Anterior cingulate cortex (tissue), 58 donors: ENCODE measurements at places on chromosomes 3 and 15.

GRCh38 chr3:45950131-45950530, 6.9 kb downstream of the CXCR6 start:
- DNase-seq, result no peak

- DNase-seq, result no peak
Measured at GRCh38 chr3:191985691-191986090, 524.7 kb downstream of the PYDC2 start.

DNA sequence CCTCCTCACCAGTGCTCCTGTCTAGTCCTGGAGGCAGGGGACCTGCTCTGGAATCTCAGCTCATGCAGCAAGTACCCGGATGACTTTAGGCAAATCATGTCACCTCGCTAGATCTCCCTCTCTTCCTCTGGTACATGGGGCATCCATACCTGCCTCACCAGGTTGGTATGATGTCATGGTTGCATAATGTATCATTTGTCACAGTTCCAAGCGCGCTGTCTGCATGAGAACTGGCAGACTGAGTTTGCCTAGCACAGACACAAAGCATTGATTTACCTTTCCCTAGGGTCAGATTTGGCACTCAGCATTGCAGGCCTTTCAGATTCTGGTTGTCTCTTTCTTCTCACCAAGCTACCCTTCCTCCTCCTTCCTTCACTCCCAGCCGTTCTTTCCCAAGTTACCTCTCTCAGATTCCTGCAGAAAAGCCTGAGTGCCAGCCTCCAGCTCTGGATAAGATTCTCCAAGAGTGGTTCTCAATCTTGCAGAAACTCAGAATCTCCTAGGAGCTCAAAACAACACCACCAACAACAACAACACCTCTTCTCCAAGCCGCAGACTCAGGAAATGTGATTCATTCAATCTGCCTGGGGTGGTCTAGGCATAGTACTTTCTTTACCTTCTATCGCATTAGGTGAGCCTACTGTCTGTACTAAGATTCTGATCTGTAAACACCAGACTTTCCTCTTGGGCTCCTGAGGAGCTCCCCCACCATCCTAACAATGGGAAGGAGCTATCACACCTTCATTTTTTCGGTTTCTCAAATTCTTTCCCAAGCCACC, 29.5 kb downstream of the FAM43A start:
- no peak for DNase-seq

GRCh38 chr3:18562364-18563154, 137.4 kb upstream of the SATB1 start:
- DNase-seq, result no peak

DNA sequence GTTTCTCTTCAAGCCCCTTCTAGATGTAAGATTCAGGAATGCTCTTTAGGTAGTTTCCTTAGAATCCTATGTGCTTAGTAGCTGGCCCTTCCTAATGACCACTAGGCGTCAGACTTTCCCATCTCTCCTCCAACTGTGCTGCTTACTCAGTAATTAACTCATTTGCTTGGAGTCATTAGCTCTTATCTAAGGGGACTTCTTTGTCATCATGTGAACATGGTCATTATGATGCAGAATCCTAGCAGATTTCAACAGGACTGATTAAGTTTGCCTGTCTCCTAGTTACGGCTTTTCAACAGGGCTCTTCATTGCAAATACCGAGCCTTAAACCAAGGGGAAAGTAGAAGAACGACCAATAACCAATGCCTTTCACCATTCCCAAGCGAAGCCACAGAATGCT, 46.4 kb downstream of the GJD2 start:
- DNase-seq, result no peak

DNA sequence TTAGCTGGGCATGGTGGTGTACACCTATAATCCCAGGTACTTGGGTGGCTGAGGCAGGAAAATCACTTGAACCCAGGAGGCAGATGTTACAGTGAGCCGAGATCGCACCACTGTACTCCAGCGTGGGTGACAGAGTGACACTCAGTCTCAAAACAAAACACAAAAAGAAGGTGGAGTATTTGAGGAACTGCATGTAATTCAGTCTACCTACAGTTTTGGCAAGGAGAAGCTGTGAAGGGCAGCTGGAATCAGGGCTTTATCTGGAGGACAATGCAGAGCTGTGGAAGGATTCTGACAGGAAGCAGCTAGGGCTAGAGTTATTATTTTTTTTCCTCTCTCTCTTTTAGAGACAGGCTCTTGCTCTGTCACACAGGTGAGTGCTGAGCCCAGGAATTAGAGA, 6.8 kb downstream of the H1-8 start:
- DNase-seq, result no peak

DNA sequence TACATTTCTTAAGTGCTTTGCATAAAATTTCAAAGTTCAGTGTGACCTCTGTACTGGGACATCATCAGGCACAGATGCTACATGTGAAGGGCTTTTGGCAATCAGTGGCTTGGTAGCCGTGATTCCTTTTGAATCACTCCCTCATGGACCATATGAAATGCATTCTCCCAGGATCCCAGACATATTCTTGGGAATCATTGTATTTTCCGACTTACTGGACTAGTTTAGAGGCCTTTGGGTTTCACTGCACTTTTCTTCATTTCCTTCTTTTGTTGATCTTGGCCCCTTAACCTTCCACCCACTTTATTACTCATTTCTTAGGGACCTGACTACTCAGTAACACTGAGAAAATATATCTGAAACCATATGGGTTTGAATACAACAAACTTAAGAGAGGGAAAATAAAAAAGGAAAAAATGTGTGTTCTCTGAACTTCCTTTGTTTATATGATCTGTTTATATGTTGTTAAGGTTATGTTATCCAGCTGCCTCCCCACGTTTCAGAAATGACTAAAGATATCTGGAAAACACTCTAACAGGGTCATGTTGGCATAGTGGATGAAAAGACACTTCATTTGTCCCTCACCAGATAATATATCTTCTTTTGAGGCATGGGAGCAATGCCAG, 35.1 kb downstream of the HMG20A start:
- no peak for DNase-seq

- DNase-seq, result peak; percentile 55
Measured at GRCh38 chr3:173398111-173398479, 551 bp downstream of the NLGN1 start.

- no peak for DNase-seq
Measured at GRCh38 chr3:117630885-117631284, 921.3 kb downstream of the TUSC7 start.

- DNase-seq, result no peak
Measured at GRCh38 chr3:192336286-192336685, 391.1 kb downstream of the FGF12 start.

- DNase-seq, result no peak
Measured at GRCh38 chr3:128997486-128998133, 3.5 kb upstream of the EFCC1 start.
